Sigmoid colon (tissue), 7 donors: ENCODE measurements at places on chromosomes 7 and 10. TPM values are rescaled to one million over a fixed set of nuclear protein-coding genes. Genes with fewer than 3 reads are reported as not detected.
A peak's percentile ranks its signal among the peaks of the same experiment; 100 is the strongest.

COL17A1 gene
- not detected for total RNA-seq

- no peaks in the 10 kb centered on the region for H3K36me3 ChIP-seq
- H3K27me3 ChIP-seq: no peaks in the 10 kb centered on the region
- DNase-seq: no peak
- no peak overlapping the region for H3K4me3 ChIP-seq
- H3K27ac ChIP-seq: no peak overlapping the region
Measured at GRCh38 chr7:12633582-12633981, 53.9 kb upstream of the ARL4A start.

GRCh38 chr10:90652519-90652918, 205.3 kb downstream of the HTR7 start:
- no peaks in the 10 kb centered on the region for H3K36me3 ChIP-seq
- no peak overlapping the region for H3K27ac ChIP-seq
- H3K4me3 ChIP-seq: no peak overlapping the region
- no peak for DNase-seq

- no peak overlapping the region for H3K4me3 ChIP-seq
- peak overlapping the region; percentile 81 for H3K27ac ChIP-seq
- H3K27me3 ChIP-seq: no peaks in the 10 kb centered on the region
- H3K4me1 ChIP-seq: peaks cover 71% of the 10 kb centered on the region
- peak; percentile 87 for DNase-seq
Measured at GRCh38 chr10:124642088-124642710, 102.0 kb downstream of the FAM53B start.

LIPK gene
- total RNA-seq: not detected

- H3K4me3 ChIP-seq: no peak overlapping the region
- no peaks in the 10 kb centered on the region for H3K27me3 ChIP-seq
- H3K4me1 ChIP-seq: no peaks in the 10 kb centered on the region
Measured at GRCh38 chr10:34489973-34490745, 324.9 kb downstream of the PARD3 start.

- no peaks in the 10 kb centered on the region for H3K27me3 ChIP-seq
- no peaks in the 10 kb centered on the region for H3K36me3 ChIP-seq
- DNase-seq: no peak
Measured at GRCh38 chr10:11113156-11113555, 95.5 kb downstream of the CELF2 start.

PON1 gene
- total RNA-seq: not detected

DNA sequence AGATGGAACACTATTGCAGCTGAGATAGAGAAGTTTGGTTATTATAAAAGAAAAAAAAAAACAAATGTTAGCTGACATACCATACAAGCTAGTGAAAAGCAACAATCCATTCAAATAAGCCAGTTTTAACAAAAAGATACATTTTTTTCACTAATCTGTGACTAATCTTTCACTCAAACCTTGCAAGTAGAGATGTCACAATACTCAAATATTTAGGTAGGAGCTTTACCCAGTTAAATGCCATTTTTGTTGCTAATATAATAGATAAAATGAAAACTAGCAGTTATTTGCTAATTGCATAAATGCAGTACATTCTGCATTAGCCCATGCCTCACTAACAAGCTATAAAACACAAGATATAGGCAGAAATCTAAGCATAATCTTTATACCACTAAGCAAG, 123.6 kb downstream of the BTAF1 start:
- no peak for DNase-seq
- H3K27ac ChIP-seq: no peak overlapping the region

DNA sequence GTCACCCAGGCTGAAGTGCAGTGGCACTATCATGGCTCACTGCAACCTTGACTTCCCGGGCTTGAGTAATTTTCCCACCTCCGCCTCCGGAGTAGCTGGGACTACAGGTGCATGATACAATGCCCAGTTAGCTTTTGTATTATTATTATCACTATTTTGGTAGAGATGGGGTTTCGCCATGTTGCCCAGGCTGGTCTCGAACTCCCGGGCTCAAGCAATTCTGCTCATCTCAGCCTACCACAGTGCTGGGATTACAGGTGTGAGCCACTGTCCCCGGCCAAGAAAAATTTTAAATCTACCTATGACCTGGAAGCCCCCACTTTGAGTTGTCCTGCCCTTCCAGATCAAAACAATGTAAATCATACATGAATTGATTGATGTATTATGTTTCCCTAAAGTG, 38.8 kb downstream of the CCDC6 start:
- no peaks in the 10 kb centered on the region for H3K27me3 ChIP-seq
- peaks cover 82% of the 10 kb centered on the region for H3K4me1 ChIP-seq
- DNase-seq: no peak
- H3K4me3 ChIP-seq: no peak overlapping the region

GRCh38 chr10:124611738-124612137, 132.4 kb downstream of the FAM53B start:
- peaks cover 21% of the 10 kb centered on the region for H3K4me1 ChIP-seq
- H3K36me3 ChIP-seq: no peaks in the 10 kb centered on the region
- H3K27me3 ChIP-seq: no peaks in the 10 kb centered on the region
- H3K4me3 ChIP-seq: no peak overlapping the region
- no peak overlapping the region for H3K27ac ChIP-seq
- no peak for DNase-seq

FLNC gene
- total RNA-seq: 95.3 TPM

C10orf95 gene
- not detected for total RNA-seq

GRCh38 chr10:112959207-112959838, 9.3 kb downstream of the TCF7L2 start:
- H3K27me3 ChIP-seq: no peaks in the 10 kb centered on the region
- H3K36me3 ChIP-seq: no peaks in the 10 kb centered on the region
- DNase-seq: peak; percentile 25
- no peak overlapping the region for H3K27ac ChIP-seq
- H3K4me3 ChIP-seq: no peak overlapping the region
- H3K4me1 ChIP-seq: peaks cover 76% of the 10 kb centered on the region

GAD2 gene
- not detected for total RNA-seq

SPDYE5 gene
- total RNA-seq: not detected

- no peaks in the 10 kb centered on the region for H3K27me3 ChIP-seq
- no peaks in the 10 kb centered on the region for H3K36me3 ChIP-seq
- no peak overlapping the region for H3K4me3 ChIP-seq
Measured at GRCh38 chr10:108582387-108582786, 1340.9 kb downstream of the XPNPEP1 start.

- H3K27me3 ChIP-seq: no peaks in the 10 kb centered on the region
- peak; percentile 75 for DNase-seq
- H3K4me3 ChIP-seq: no peak overlapping the region
- H3K27ac ChIP-seq: peak overlapping the region; percentile 55
- H3K4me1 ChIP-seq: peaks cover 54% of the 10 kb centered on the region
Measured at GRCh38 chr7:22723637-22724036, 3.4 kb upstream of the IL6 start.
